NCI-H2107 (cell line): ENCODE measurements at places on chromosomes 4 and X.

DNA sequence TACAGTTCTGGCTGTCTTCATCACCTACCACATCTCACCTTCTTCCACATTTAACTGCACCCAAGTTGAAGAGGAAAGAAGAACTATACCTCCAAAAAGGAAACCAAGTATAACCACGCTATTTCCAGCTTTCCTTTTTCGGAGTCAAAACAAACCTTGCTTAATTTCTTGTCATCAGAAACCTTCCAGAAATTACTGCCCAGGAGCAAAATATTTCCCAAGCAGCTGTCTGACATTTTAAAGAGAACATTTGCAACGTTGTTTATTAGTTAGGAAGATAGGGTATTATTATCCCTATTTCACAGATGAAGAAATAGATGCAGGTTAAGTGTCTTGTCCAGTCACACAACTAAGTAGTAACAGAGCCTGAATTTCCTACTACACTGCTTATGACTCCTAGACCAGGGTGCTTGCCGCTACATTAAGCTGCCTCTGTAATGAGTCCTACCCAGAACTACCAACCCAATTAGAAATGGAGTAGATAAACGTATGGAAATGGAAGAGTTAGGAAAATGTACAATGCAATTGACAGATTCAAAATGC is 2.2 kb upstream of the ACSL4 start:
- no peak for DNase-seq

DNA sequence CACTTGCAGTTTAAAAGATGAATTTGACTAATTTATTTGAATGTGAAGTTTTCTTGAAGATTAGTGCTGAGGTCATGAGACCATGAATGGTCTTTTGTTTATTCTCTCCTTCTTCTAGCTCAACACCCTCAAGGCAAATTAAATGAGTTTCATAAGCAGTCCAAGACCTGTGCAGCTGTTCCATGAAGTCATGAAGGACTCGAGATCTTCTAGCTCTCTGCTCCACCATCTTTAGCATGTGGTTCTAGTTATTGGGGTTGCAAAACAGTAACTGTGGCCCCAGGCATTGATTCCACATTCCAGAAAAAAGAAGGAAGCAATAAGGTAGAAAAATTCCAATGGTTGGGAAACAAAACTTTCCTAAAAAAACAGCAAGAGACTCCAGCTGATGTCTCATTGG is 84.2 kb upstream of the HS3ST1 start:
- DNase-seq = no peak

GRCh38 chr4:138216272-138216867 is 25.8 kb downstream of the SLC7A11 start:
- DNase-seq = no peak

DNA sequence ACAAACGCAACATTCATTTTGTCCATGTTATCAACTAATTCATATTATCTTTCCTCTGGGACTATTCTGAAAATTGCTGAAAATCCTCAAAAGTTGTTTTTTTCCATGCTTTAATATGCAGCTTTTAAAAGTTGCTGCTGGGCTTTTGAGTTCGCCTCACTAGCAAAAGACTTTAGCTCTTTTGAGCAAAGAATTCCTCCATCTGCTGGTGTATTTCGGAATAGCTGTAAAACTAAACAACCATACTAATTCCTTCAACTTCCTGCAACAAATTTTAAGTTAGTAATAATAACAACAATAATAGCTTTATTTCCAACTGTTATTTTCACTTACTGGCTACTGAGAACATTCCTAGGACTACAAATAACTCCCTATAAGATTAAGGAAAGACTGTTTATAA is 124.5 kb upstream of the PLAC1 start:
- no peak for DNase-seq

DNA sequence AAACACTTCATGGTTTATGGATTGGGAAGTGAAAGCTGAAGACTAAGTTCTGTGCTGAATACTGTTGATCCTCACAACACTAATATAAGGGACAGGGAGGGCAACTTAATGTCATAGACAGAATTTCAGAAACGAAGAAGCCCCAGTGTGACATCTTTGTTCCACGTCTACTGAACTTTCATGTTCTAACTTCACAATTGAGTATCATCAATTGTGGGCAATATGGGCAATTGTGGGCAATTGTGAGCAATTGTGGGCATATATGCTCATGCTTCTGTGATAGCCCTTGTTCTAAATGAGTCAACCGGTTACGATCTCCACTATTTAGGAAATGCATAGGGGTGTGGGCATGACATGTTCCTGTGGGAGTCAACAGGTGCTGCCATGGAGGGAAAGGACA is 33.7 kb downstream of the CYBB start:
- no peak for DNase-seq

DNA sequence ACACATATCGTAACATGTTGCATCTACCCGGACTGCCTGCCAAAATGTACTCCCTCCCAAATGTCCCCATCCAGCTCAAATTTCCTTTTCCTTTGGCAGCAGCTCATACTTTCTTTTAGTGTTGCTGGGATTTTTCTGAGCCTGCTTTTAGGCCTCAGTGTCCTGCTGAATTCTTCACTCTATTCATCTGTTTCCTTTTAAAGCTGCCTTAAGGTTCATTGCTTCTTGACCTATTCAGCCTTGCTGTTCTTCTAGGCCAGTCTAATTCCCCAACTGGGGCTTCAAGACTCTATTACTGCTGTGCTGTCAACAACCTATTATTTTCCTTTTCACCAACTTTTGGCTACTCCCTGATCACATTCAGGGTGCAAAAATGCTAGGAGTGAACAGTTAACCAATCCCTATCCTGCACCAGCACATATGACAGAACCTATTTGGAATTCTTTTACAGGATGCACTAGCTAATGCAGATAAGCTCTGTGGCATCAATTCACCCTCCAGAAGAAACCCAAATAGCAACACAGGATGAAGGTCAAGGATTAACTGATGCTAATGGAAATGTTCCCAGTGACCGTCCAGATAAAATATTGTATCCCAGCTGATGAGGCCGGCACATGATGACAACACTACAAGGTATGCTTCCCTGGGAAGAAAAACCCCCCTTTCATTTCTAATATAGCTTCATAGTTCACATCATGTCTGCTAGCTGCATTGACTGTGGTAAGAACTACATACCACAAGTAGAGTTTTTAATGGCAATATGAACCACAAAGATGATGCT is 114.7 kb upstream of the TTC29 start:
- DNase-seq = no peak
